ENCODE measurements at places on chromosomes 12 and 14.

- DNase-seq, result no peak
Observed at GRCh38 chr12:51869496-51869865, 18.4 kb upstream of the ANKRD33 start.

GRCh38 chr12:108047071-108047550, 82.0 kb upstream of the WSCD2 start:
- no peak for DNase-seq

DNA sequence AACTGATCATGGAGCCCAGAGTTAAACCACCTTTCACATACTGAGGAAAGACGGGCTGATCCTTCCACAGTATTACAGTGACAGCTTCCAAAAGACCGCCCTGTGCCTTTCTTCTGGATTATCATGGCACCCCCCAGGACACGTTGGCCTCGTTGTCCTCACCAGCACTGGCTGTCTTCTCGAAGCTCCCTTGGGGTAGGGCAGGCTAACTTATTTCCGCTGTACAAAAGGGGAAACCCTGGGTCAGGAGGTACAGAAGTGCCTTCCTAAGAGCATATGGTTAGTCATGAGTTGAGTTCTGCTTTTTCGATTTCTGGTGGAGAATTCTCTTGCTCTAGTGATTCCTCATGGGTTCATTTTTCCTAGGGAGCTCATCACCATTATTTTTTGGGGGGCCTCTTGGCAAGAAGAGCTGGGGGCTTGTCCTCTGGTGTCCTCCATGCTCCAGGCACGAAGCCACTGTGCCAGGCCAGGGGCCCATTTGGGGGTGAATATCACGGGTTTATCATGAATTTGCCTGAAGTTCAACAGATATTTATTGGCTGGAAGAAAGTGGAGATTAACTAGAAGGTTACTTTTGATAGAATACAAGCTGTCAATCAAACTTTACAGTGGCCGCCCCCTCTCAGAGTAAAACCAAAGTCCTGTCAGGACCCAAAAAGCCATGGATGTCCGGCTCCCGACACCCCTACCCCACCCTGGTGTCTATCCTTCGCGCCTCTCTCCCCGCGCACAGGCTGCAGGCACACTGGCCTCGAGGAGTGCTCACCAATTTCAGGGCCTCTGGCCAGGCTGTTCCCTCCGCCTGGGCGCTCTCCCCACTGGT, 8.8 kb upstream of the TRAF3 start:
- no peak for DNase-seq

DNA sequence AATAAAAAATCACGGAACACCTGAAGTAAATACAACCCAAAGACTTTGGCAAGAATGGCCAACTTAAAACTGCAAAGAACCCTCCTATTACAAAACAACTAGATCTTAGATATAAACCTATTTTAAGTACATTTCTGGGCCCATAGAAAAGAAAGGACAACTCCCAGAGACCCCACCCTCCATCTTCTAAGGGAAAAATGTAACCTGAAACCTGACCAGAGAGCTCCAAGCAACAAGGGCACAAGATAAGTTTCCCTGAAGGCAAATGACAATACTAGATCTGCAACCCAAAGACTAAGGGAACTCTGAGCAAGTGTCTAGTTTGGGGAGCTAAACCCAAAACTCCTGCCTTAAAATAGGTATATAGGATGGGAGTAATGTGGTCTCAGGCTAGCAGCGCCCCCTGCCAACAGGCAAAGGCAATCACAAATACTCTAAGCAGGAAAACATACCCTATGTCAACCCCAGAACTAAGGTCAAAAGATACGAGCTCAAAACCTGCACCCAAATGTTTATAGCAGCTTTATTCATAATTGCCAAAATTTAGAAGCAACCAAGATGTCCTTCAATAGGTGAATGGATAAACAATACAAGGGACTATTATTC, 218.9 kb downstream of the ITPR2 start:
- no peak for DNase-seq

- no peak for DNase-seq
Observed at GRCh38 chr12:18296909-18297280, 35.6 kb downstream of the PIK3C2G start.

- DNase-seq, result no peak
Observed at GRCh38 chr12:92570056-92570753, 132.6 kb upstream of the PLEKHG7 start.

- DNase-seq, result no peak
Observed at GRCh38 chr14:96579855-96580254, 77.7 kb downstream of the PAPOLA start.

GRCh38 chr12:3636328-3636727, 116.6 kb downstream of the CRACR2A start:
- no peak for DNase-seq

GRCh38 chr14:105455086-105455640, 19.5 kb upstream of the CRIP2 start:
- no peak for DNase-seq

GRCh38 chr12:103858953-103859601, 18.0 kb upstream of the NT5DC3 start:
- DNase-seq, result no peak

DNA sequence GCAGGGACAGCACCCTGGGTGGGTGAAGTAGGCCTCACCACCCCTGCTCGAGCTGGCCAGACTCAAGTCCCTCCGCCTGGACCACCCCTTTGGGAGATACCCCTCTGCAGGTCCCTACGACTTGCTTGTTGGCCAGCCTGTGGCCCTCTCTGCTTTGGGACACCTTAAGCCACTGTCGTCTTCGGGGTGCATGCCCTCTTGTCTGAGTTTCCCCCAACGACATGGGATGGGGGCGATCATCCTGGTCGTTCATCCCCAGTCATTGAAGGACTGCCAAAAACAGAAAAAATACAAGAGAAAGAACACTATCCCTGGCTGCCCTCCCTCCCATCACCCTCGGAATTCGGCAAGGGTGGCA, 151.1 kb downstream of the DPF3 start:
- no peak for DNase-seq

DNA sequence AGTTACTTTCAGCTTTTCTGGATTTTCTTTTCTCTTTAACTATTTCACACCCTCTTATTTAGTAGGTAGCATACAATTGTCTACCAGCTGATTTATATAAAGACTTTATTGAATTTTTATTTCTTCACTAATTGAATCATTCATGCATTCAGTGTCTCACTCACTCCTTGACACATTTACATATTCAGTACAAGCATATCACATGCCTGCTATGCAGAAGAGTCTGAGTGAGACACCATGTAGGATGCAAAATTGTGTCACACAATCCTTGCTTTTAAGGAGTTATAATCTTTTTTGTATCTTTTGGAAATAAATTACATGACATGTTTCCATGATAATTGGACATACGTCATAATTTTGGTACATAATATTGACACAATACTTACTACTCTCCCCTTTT, 83.0 kb downstream of the AKAP6 start:
- DNase-seq, result no peak

- DNase-seq, result no peak
Observed at GRCh38 chr12:39389399-39390150, 53.3 kb downstream of the KIF21A start.

- no peak for DNase-seq
Observed at GRCh38 chr12:125121106-125121505, 55.9 kb downstream of the AACS start.

- DNase-seq, result no peak
Observed at GRCh38 chr14:60357551-60358149, 108.6 kb downstream of the PPM1A start.

GRCh38 chr12:111636209-111636945, 37.3 kb upstream of the ATXN2 start:
- DNase-seq, result no peak

GRCh38 chr12:121424624-121424975, 24.7 kb downstream of the RNF34 start:
- DNase-seq, result no peak

DNA sequence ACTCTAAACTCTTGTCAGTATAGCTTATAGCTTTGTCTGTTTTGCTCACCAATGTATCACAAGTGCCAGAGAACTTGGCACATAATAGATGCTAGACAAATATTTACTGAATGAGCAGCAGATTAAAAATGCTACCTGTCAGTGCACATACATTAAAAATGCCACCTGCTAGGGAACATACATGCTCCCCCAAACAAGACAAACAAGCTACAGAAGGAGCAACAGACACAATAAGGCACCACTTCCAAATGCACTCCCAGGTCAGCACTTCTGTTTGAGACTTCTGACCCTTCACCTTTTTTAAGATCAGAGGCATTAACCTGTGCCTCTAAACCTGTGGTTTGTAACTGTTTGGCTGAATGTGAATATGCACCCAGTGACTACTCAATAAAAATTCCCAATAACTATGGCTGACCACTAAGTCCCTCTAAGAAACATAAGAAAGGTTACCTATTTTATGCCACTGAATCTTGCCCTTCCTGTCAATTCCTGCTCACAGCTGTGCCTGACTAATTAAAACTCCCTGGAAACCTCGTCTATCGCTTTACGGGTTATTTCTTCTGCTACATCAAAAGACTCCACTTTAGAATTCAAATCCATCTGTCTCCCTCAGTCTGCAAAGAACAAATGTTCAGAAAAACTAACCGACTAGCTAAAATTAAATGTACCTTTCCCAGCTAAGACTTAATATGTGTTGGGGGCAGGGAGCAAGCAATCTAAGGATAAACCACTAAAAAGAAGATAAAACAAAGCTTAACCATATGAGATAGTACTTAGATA, 41.0 kb downstream of the HECTD4 start:
- no peak for DNase-seq

DNA sequence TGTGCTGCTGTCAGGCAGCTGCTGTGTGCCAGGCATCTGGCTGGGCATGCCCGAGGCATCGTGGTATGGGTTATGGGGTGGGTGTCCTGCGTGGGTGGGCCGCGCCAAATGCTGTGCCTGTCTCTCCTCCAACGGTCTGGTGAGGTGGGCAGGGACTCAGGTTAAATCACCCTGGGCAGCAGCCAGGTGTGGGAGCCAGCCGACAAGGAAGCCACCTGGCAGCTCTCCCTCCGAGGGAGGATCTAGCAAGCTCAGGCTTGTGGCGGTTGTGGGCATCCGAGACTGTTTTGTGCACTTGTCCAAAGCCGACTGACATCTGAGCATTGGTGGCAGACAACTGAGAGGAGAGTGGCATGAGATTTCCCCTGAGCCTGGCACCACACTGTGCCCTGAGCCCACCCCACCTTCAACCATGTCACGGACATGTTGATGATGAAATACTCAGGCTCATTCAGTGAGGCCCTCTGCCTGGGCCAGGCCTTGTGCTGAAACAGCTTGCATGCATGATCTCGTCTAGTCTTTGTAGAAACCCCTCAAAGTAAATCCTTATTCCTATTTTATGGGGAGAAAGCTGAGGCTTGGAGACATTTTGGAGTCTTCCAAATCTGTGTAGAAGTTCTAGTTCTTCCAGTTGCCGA, 181.8 kb upstream of the MYL2 start:
- DNase-seq, result no peak

- no peak for DNase-seq
Observed at GRCh38 chr14:99655521-99655920, 10.6 kb downstream of the HHIPL1 start.

- DNase-seq, result no peak
Observed at GRCh38 chr12:108724054-108724889, 7.0 kb downstream of the CORO1C start.

GRCh38 chr12:76569685-76570604, 10.4 kb upstream of the OSBPL8 start:
- DNase-seq, result no peak

GRCh38 chr12:94644141-94644979, 6.0 kb downstream of the TMCC3 start:
- DNase-seq, result no peak

DNA sequence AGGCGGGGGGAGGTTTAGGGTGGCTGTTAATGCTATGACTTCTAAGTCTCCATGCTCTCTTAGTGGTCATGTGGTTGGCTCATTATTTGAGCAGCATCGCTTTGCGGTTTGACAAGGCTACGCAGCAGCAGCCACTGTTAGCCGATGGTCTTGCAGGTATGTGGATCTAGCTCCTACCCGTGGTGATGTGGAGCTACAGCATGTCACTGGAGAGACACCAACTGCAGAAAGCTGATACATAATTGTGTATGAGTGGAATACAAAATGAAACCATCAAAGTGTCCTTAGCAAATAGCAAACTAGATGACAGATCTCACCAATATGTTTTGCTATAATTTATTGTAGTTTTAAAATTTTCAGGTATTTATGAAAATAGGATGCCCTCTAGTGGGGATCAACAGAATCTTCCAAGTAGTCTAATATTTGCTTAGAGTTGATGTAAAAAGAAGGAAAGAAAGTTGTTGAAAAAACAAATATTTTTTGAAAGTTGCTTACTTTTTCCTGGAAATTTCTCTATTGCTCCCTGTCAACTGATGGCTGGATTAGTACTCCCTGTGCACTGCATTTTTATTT, 94.9 kb downstream of the NAV3 start:
- no peak for DNase-seq

DNA sequence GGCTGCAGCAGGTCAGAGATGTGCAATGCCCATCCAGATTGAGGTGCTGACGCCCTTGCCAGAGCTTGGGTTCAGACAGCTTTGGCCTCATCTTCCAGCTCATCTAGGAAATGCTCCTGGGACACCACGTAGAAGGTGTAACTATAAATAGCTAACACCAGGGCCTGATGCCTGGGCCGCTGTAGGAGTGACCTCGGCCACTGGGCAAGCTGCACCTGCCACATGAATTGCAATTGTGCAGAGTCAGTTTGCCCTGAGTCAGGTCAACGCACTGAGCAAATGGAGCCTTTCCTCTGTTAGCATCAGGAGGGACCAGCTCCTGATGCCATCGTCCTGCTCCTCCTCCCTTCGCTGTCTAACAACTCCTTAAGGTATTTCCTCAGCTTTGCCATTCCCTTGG, 17.4 kb upstream of the DNM1L start:
- no peak for DNase-seq

DNA sequence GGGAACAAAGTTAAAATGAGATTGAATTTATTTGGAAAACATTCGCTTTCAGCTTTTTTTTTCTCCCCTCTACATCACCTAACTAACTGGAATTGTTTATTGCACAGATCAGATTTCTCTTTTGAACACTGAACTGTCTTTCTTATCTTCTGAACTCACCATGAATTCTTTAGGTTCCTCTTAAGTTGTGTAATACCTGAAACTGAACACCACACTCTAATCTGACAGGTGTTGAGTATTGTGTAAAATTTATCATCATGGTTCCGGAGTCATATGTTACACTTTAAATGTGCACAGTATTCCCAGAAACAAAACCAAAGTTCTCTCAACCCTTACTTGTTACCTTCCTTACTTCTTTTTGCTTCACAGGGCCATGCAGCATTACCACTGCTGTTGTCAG, 66.8 kb downstream of the TGFB3 start:
- no peak for DNase-seq

Data from activated CD8-positive, alpha-beta memory T cell treated with anti-CD3 and anti-CD28 coated beads for 1 hour (primary cell).